ENCODE measurements at places on chromosomes 4 and X. TPM values are rescaled to one million over a fixed set of nuclear protein-coding genes. Genes with fewer than 3 reads are reported as not detected.
A peak's percentile ranks its signal among the peaks of the same experiment; 100 is the strongest.

DNA sequence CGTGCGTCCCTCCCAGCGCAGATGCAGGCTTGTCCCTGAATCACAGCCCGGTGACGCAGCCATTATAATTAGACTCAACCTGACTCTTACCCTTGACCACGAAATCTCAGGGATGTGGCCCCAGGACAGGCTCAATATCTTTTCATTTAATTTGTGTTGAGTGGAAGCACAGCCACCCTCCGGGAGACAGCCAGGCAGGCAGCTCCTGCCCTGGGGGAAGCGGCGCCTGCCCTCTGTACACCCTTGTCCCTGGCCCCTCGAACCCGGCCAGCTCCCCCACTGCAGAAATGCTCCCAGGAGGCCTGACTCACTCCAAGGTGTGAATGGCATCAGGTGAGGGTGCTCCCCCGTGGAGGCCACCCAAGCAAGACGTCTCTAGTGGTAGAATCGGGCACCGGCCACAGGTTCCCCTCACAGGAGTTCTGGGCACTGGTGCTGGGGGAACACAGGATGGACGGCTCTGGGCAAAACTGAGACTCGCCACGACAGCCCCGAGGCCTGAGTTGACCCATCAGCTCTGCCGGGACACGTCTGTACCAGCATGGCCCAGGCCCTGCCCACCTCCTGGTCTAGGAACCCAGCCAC lies 2.7 kb downstream of the CPLX1 start:
- no peak for DNase-seq
- no peak overlapping the region for H3K4me3 ChIP-seq
- H3K36me3 ChIP-seq = no peaks in the 10 kb centered on the region
- H3K27ac ChIP-seq = no peak overlapping the region

DNA sequence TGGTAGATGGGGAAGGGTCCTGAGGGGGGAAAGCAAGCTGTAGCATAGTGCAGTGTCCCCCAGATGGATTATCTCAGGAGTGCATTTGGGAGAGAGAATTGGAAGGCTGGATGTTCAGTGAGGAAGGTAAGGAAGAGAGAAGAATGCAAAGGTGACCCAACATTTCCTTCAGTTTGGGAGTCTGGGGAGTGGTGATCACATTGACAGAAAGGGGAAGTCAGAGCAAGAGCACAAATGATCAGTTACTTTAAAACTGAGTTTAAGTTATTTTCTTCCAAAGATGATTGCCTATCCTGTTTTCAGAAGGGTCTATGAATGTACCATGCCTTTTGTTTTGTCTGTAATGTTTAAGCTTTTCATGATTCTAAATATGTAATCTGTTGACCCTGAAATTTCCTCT lies 47.6 kb downstream of the ARHGAP10 start:
- H3K4me3 ChIP-seq = no peak overlapping the region
- no peak overlapping the region for H3K27ac ChIP-seq
- DNase-seq = no peak
- no peaks in the 10 kb centered on the region for H3K36me3 ChIP-seq
- no peaks in the 10 kb centered on the region for H3K27me3 ChIP-seq

DNA sequence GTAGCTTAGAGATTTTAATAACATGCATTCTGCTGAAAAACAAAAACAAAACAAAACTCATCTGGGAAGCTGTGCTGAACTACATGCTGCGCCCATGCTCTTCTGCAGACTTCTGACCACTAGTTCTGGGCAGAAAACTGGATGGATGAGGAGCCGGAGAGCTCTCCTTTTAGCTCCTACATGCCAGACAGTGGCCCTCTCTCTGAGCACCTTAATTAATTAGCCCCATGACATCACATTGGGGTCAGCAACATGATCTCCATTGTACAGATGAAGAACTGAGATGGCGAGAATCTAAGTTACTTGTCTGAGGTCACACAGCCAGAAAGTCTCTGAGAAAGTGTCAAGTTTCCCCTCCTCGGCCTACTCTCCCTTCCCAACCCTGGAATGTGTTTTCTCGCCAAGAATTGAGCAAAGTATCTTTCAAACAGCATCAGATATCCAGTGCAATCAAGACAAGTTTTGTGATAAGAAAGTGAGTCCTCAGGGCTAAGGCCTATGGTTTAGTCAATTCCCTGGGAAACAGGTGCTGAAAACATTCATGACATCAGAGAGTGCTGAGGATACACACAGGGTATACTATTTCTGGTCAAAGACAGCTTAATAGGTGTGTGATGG lies 21.6 kb downstream of the SCD5 start:
- H3K4me3 ChIP-seq = no peak overlapping the region
- no peaks in the 10 kb centered on the region for H3K4me1 ChIP-seq
- H3K27me3 ChIP-seq = no peaks in the 10 kb centered on the region
- no peak overlapping the region for H3K27ac ChIP-seq
- no peaks in the 10 kb centered on the region for H3K36me3 ChIP-seq

DNA sequence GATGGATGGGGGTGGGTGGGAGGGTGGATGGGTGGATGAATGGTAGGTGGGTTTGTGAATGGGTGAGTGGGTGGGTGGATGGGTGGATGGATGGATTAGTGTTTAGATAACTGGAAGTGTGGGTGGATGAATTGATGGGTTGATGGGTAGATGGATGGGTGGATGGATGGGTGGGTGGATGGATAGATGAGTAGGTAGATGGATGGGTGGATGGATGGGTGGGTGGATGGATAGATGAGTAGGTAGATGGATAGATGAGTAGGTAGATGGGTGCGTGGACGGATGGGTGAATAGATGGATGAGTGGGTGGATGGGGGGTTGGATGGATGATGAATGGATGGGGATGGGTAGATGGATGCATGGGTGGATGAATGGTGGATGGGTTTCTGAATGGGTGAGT lies 20.3 kb upstream of the ASMTL start:
- no peaks in the 10 kb centered on the region for H3K27me3 ChIP-seq
- DNase-seq = peak; percentile 34
- peaks cover 76% of the 10 kb centered on the region for H3K36me3 ChIP-seq
- H3K27ac ChIP-seq = peak overlapping the region; percentile 99

- H3K4me3 ChIP-seq = no peak overlapping the region
- no peak overlapping the region for H3K27ac ChIP-seq
- H3K4me1 ChIP-seq = no peaks in the 10 kb centered on the region
- H3K27me3 ChIP-seq = peaks cover 7% of the 10 kb centered on the region
- DNase-seq = no peak
- no peaks in the 10 kb centered on the region for H3K36me3 ChIP-seq
These were observed 82.9 kb downstream of the STOX2 start for GRCh38 chr4:183987987-183988392.

- no peaks in the 10 kb centered on the region for H3K4me1 ChIP-seq
- H3K27ac ChIP-seq = no peak overlapping the region
- no peak overlapping the region for H3K4me3 ChIP-seq
- H3K27me3 ChIP-seq = no peaks in the 10 kb centered on the region
- H3K36me3 ChIP-seq = no peaks in the 10 kb centered on the region
These were observed 1956.2 kb upstream of the AGA start for GRCh38 chr4:179398414-179398813.

- H3K27me3 ChIP-seq = no peaks in the 10 kb centered on the region
- H3K4me1 ChIP-seq = peaks cover 55% of the 10 kb centered on the region
- H3K27ac ChIP-seq = peak overlapping the region; percentile 81
- H3K36me3 ChIP-seq = peaks cover 29% of the 10 kb centered on the region
These were observed 12.2 kb downstream of the ARHGEF6 start for GRCh38 chrX:136768469-136769084.

DNA sequence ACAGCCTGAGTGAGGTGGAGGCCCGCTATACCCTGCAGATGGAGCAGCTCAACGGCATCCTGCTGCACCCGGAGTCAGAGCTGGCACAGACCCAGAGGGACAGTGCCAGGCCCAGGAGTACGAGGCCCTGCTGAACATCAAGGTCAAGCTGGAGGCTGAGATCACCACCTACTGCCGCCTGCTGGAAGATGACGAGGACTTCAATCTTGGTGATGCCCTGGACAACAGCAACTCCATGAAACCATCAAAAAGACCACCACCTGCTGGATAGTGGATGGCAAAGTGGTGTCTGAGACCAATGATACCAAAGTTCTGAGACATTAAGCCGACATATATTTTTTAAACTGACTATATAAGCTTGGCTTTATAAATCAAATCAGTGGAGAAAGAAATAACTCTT lies 73.3 kb upstream of the HHIP start:
- no peak overlapping the region for H3K4me3 ChIP-seq
- no peaks in the 10 kb centered on the region for H3K4me1 ChIP-seq
- no peaks in the 10 kb centered on the region for H3K27me3 ChIP-seq
- no peaks in the 10 kb centered on the region for H3K36me3 ChIP-seq
- H3K27ac ChIP-seq = no peak overlapping the region
- DNase-seq = no peak

DNA sequence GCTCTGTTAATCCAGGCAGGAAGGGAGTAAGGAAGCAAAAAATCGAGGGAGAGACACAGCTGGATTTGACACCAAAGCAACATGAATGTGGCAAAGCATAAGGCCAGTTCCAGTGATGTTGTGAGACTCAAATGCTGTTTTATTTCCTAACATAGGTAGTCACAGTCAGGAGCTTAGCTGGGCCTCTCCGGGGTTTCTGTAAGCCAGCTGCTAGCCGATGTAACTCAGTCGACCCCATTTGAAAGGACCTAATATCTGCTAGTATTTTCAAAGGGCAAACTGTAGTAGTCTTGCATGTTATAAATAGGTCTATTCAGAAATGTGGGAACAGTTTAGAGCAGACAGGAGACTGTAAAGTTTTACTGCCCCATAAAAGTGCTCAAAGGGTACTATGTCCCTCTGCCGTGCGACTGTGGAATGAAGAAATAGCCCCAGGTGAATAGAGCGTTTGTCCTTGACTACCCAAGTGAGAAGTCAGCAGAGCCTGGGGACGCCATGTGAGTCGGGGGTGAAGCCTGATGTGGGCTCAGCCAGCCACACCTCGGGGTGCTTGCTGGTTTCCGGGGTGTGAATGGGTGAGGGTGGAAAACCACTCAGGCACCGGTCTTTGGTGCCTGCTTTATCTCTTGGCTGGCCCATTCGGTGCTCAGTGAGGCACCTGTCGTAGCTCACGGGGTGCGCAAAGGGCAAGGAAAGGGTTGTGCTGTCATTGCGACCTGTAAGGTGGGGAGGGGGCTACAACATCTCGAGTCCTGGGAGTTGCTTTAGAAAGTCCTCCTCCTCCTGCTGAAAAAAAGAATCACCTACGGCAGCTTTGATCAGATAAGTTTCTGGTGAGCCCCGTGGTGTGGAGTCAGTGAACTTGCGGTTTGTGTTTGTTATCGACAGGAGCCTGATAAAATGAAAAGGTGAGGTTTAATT lies 745 bp downstream of the TRIM2 start:
- peaks cover 14% of the 10 kb centered on the region for H3K4me1 ChIP-seq
- peaks cover 21% of the 10 kb centered on the region for H3K27me3 ChIP-seq
- H3K36me3 ChIP-seq = no peaks in the 10 kb centered on the region
- no peak overlapping the region for H3K4me3 ChIP-seq
- DNase-seq = peak; percentile 48
- no peak overlapping the region for H3K27ac ChIP-seq

DNA sequence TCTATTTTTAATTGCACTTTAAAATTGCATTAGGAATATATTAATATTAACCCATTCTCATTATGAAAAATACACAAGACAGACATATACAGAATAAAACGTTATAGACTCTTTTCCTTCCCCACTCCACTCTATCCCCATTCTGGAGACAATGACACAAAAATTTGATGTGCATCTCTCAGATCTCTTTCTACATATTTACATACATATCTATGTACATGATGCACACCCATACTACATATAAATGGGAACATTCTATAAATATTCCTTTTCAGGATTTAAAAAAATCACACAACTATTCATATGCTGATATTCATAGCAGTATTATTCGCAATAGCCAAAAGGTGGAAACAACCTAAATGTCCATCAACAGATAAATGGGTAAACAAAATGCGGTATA lies 2.4 kb upstream of the CXorf66 start:
- H3K4me3 ChIP-seq = no peak overlapping the region
- no peaks in the 10 kb centered on the region for H3K36me3 ChIP-seq
- H3K27me3 ChIP-seq = peaks cover 17% of the 10 kb centered on the region
- no peak for DNase-seq
- no peak overlapping the region for H3K27ac ChIP-seq
- no peaks in the 10 kb centered on the region for H3K4me1 ChIP-seq

DNA sequence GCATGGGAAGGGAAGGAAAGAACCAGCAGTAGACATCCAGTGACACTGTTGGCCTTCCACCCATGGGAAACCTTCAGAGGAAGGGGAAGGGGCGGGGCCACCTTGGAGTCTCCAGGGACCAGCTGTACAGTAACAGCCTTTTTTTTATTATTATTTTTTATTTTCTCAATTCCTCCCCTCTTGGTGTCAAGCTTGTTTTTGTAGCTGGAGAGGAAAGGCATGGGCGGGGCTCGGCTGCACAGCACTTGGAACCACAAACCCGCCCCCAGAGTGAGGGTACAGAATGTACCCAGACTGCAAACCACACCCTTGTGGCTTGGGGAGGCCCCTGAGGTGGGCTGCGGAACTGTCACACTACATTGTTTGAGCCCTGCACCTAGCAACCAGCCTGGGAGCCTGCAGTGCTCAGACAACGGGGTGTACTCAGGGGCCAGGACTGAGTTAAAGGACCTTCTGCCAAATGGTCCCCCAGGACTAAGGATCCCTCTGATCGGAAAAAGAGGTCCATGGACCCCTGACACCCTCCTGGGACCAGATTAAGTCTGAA lies 45.7 kb downstream of the PRPS1 start:
- H3K36me3 ChIP-seq = no peaks in the 10 kb centered on the region
- H3K27ac ChIP-seq = peak overlapping the region; percentile 92
- peaks cover 56% of the 10 kb centered on the region for H3K4me1 ChIP-seq
- DNase-seq = peak; percentile 94

DNA sequence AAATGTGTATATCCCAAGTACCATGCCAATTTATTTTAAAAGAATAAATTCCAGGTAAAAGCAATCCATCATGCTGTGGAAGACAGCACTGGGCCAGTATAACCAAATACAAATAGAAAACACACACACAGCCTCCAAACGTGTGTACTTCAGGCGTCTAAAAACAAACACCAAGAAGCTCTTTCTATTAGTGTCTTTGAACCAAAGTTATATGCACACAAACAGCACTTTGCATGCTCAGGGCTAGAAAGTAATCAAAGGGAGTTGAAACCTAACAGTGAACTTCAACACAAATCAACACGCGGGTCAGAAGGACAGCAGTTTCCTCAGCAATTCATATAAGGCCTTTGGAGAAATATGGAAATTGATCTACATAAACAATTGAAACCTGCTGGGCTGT lies 15.4 kb downstream of the GASK1B start:
- no peaks in the 10 kb centered on the region for H3K36me3 ChIP-seq
- H3K4me1 ChIP-seq = no peaks in the 10 kb centered on the region
- no peak for DNase-seq
- H3K27me3 ChIP-seq = no peaks in the 10 kb centered on the region
- no peak overlapping the region for H3K27ac ChIP-seq

DNA sequence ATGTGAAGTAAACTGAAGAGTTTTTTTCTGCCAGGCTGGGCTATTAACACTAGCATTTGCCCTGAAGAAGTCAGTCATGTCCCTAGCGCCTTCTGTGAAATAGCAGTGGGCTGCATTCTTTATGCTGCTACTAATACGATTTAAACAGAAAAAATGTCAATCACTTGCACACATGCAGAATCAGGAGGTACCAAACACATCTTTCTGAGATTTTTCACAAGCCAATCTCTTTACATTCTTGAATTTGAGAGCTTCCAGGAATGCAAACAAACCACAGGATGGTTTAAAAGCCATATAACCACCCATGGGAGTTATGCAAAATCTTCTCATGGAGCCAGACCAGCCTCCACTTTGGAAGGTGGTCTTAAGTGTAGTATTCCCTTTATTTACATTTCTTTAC lies 220.1 kb downstream of the IQCM start:
- no peaks in the 10 kb centered on the region for H3K4me1 ChIP-seq
- H3K27me3 ChIP-seq = no peaks in the 10 kb centered on the region
- H3K27ac ChIP-seq = no peak overlapping the region
- H3K36me3 ChIP-seq = no peaks in the 10 kb centered on the region

The FAM9C gene
- not detected for total RNA-seq

The PRDM8 gene
- total RNA-seq = 32.5 TPM

The CFAP299 gene
- not detected for total RNA-seq

The TRPC5OS gene
- total RNA-seq = not detected

The CFP gene
- total RNA-seq = 4.0 TPM

The SPARCL1 gene
- total RNA-seq = not detected

The SORBS2 gene
- total RNA-seq = not detected

The P2RY4 gene
- total RNA-seq = not detected

The SSX5 gene
- not detected for total RNA-seq
